ENCODE measurements at places on chromosomes 5 and 9.

DNA sequence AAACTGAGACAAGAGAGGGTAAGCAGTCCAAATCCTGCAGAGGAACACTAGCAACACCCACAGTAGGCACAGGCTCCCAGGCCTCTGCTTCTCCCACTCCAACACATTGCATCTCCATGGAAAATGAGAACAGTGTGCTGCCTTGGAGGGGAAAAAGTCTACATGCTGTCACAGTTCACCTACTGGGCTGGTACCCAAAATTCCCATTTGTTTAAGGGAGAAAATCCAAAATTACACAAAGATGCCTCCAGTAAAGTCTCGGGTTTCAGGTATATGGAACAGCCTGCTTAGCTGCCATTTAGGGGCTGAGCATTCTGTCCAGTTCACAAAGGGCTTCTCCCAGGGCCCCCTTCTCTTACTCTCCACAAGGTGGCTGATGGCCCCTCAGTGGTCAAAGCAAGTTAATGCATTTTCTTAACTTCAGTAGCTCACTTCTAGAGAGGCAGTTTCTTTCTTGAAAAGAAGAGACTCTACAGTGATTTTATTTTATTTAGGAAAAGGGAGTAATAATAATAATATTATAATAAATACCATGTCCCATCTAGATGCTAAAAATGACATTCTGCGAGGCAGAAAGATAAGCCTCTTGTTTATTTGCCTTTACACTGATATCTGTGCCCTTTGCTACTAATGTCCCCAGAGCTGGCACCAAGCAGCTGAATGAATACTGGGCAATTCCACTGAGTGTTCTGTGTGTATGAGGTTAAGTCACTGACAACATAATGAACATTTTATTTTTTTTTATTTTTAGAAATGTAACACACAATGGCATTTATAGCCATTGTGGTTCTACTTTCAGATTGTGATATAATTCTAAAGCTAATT is 89.4 kb downstream of the RGS7BP start:
- DNase-seq = no peak

DNA sequence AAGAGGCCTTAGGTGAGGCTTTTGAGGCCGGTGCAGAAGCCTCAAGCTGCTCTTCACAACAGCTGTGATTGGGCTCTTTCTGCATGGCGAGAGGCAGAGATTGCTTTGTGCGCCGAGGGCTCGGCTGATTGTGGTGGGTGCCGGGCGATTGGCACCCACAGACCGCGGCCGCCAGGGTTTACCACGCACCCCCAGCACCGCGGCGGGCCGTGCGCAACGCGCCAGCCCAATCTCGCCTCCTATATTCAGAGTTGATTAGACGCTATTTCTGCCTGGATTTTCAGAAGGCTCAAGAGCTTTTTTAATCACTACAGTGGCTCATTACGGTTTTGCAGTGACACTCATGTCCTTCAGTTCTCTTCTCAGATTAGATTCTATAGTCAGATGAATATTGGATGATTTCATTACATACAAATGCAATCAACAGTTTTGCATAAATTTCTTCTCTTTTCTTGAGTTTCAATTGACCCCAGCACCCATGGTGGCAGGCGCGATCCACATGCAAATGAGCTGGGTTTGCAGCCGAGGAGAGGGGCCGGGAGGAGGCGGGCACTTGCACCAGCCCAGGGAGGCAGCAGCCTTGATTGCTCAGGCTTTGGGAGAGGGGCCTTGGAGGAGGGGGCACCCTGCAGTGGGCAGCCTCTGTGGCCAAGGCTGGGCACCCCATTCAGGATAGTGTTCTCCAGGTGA is 33.8 kb upstream of the PTGS1 start:
- DNase-seq = no peak

DNA sequence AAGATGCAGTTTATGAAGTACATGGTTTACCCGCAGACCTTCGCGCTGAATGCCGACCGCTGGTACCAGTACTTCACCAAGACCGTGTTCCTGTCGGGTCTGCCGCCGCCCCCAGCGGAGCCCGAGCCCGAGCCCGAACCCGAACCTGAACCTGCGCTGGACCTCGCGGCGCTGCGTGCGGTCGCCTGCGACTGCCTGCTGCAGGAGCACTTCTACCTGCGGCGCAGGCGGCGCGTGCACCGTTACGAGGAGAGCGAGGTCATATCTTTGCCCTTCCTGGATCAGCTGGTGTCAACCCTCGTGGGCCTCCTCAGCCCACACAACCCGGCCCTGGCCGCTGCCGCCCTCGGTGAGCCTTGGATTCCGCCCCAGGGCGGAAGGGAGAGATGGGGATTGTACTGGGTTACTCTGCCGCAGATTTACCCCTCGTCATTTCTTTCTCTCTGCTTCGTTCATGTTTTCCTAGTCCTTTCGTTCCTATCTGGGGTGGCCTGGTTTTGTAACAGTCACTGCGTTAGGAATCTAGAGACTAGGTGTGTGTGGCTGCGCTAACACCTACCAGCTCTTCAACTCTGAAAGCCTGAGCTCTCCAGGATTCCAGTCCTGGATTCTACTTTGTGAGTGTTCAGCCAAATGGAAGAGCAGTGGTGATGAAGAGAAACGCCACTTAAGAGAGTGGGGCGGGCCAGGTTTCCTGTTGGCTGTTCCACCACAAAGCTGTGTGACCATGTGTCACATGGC is 638 bp downstream of the MRPS30 start:
- DNase-seq = peak; percentile 1

DNA sequence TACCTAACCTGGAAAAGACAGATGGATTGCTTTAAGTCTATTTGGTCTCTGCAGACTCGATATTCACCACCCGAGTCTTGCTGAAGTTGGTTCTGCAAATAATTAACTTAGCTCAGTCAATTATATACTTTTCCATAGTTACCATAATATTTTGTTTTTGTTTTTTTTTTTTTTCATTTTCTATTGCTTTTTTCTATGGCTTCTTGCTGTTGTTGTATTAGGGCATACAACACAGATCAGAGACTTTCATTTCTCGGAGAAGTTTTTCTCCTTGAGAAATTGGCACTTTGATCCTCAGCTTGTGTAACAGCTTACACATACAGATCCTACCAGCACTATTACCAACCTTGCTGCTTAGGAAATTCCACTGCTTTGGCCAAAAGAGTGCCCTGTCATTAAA is 88.0 kb downstream of the GPR21 start:
- no peak for DNase-seq

DNA sequence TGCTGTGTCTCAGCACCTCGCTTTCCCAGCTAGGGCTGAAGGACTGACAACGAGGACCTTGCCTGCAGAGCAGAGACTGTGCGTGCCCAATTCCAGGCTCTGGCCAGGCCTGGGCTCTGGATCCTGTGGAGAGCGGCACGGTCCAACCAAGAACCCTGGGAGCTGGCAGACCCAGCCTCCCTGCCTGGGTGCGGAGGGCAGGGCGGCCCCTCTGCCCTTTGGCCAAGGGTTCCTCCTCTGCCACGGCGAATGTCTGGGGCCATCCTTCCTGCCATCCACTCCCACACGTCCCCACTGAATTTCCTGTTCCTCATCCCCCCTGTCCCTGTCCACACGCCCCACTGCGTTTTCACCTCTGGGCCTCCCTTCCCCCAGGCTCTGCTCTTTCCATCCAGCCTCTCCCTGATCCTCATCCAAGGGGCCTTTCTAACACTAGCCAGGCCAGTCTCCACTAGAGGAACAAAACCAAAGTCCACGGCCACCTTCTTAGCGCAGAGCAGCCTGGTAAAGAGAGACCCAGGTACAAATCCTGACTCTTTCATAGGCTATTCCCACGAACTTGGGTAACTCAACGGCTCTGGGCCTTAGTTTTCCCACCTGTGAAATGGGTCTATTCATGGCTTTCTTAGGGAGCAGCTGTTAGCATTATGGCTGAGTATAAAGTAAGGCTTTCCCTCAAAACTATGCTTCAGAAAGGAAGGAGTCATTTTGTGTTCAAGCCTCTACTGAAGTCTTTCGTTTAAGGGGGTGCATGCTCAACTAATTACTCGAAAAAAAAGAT is 95.5 kb upstream of the PHYKPL start:
- no peak for DNase-seq

DNA sequence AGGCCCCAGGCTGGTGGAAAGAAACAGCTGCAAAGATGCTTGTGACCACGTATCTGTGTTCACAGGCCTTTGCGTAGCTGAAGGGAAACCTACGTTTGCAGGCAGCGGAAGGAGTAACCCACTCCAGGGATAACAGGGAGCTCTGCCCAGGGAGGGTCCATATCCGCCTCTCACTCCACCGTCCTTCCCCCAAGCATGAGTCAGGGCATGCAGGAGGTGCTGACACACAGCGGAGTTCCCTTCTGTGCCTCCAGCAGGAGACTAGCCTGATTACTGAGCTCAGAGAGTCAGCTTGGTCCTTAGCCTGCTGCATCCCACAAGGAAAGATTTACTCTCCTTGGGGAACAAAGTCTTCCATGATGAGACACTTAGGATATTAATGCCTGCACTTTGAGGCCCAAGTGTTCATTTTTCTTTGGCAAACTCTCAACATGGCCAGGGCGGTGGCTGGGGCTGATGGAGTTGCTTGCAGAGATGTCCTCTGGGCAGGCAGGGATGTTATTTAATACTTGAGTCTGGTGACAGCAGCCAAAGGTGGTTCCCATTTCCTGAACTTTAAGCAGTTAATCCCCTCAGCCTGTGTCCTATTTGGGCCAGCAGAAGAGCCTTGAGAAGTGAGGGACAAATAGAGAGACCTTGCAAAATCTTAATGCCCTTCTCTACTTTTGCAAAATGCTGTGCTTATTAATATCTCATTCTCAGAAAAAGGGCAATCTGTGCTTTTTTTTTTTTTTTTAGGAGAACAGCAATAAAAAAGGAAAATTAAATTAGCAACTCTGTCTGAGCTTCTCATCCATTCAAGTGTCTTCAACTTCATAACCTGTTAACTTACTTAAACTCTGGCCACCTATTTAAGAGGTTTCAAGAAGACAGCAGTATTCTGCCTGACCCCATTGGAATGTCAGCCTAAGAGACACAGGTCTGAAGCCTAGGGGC is 222.1 kb downstream of the HSPA4 start:
- no peak for DNase-seq
